HCT116 (cell line): ENCODE measurements at places on chromosomes 2 and 18. TPM values are rescaled to one million over a fixed set of nuclear protein-coding genes. Genes with fewer than 3 reads are reported as not detected.

DNA sequence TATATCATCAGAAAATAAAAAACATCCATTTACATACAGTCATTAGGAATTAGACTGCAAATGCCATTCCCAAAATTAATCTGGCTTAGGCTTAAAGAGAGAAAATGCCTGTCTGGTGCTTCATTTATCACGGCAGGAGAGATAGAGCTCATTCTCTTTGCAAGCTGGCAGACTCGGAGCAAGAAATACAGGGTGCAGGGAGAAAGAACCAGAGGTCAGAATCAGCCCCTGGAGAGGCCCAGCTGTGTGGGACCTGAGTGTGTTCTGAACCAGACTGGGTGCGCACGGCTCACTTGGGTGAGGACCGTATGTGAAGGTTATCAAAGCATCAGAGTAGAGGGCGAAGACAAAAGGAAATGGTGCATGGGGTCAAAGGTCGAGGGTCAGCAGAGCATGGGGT lies 227.8 kb downstream of the ACKR3 start:
- no peak overlapping the region for H3K4me3 ChIP-seq
- no peak for DNase-seq
- H3K27ac ChIP-seq = no peak overlapping the region
- H3K27me3 ChIP-seq = peaks cover 18% of the 10 kb centered on the region

DNA sequence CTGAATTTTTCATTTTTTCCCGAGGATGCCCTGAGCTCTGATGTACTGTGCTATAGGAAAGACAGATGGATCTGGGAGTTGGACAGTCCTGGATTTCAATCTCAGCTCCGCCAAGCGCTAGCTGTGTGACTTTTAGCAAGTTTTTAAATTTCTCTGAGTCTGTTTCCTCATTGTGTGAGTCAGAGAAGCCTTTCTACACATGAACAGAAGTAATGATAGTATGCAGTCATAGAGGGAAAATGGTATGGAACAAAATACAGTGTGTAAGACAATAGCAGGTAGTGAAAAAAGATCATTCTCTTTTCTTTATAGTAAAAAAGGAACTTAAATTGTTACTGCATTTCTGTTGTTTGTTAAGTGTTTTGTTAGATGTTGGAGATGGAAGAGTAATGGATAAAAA lies 52.4 kb upstream of the PPM1B start:
- H3K27ac ChIP-seq = no peak overlapping the region
- H3K4me1 ChIP-seq = no peaks in the 10 kb centered on the region
- no peak overlapping the region for H3K4me3 ChIP-seq
- DNase-seq = no peak

- H3K27ac ChIP-seq = no peak overlapping the region
- H3K4me1 ChIP-seq = no peaks in the 10 kb centered on the region
- H3K36me3 ChIP-seq = no peaks in the 10 kb centered on the region
- DNase-seq = no peak
These were observed 479.4 kb downstream of the METTL4 start for GRCh38 chr18:2091937-2092336.

- no peak overlapping the region for H3K4me3 ChIP-seq
- H3K27me3 ChIP-seq = no peaks in the 10 kb centered on the region; the same call in 1 of the 2 replicates
- H3K4me1 ChIP-seq = no peaks in the 10 kb centered on the region
- H3K27ac ChIP-seq = no peak overlapping the region
These were observed 145.9 kb upstream of the FHL2 start for GRCh38 chr2:105544591-105545377.

The IWS1 gene
- total RNA-seq = 46.6 TPM

The CD8B2 gene
- total RNA-seq = not detected

DNA sequence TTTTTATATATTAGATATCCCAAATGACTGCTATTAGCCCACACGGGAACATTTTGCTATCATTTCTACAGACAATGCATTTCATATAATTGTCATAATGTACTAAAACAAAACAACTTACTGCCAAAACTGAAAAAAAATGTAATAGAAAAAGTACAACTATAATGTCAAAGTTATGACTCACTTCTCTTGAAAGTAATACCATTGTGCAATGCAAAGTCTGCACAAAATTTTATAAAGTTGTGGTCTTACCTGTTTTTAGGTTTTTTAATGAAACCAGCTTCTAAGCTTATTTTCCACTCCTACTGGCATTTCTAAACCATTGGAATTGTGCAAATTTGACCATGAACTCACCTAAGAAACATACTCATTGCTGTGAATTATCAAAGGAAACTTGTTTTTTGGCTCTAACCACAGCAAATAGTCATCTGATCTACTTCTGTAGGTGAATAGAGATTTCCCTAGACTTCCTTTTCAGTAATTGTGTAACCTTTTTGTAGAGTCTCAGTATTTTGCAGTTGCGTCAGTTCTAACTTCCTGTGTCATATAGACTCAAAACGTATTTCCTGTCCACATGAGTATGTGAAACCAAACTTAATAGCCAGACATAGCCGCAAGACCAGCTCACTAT lies 31.9 kb upstream of the TFPI start:
- no peaks in the 10 kb centered on the region for H3K27me3 ChIP-seq
- no peaks in the 10 kb centered on the region for H3K36me3 ChIP-seq
- no peak overlapping the region for H3K27ac ChIP-seq
- no peak overlapping the region for H3K4me3 ChIP-seq

The CDH2 gene
- total RNA-seq = 0.15 TPM

The BMPR2 gene
- 12.8 TPM for total RNA-seq

- H3K4me3 ChIP-seq = 0 out of 2 replicates have a peak overlapping the region, but pooled peaks have one; percentile 5
- peaks cover 36% of the 10 kb centered on the region for H3K4me1 ChIP-seq
- H3K27ac ChIP-seq = peak overlapping the region; percentile 1; the same call in 1 of the 2 replicates
- H3K36me3 ChIP-seq = no peaks in the 10 kb centered on the region
- no peak for DNase-seq
- no peaks in the 10 kb centered on the region for H3K27me3 ChIP-seq
These were observed 15.8 kb downstream of the CCNYL1 start for GRCh38 chr2:207727261-207727660.

GRCh38 chr2:120111193-120111592 lies 98.3 kb downstream of the EPB41L5 start:
- no peak for DNase-seq
- H3K4me3 ChIP-seq = no peak overlapping the region
- no peaks in the 10 kb centered on the region for H3K36me3 ChIP-seq
- H3K27ac ChIP-seq = no peak overlapping the region
- H3K4me1 ChIP-seq = no peaks in the 10 kb centered on the region
- H3K27me3 ChIP-seq = no peaks in the 10 kb centered on the region

GRCh38 chr2:208541989-208542464 lies 135.4 kb downstream of the PTH2R start:
- no peak for DNase-seq
- H3K27me3 ChIP-seq = peaks cover 5% of the 10 kb centered on the region; the same call in 1 of the 2 replicates
- H3K4me1 ChIP-seq = no peaks in the 10 kb centered on the region
- no peak overlapping the region for H3K27ac ChIP-seq
- H3K4me3 ChIP-seq = no peak overlapping the region

DNA sequence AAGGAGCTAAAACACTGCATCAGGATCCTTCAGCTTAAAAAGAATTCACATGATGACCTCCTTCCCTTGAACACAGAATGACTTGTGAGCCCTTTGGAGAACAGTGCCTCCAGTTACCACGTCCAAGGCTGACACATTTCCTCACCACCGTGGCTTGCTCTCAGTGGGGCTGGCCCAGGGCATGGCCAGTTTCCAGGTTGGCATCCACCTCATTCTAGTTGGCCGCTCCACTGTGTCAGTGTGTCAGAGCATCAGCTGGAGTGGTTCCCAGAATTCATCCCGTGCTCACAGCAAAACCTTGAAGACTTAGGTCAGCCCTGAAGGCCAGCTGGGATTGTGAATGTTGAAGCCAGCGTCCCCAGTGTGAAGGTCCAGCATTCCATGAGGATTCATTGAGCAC lies 158.5 kb downstream of the INSIG2 start:
- H3K27ac ChIP-seq = no peak overlapping the region
- no peaks in the 10 kb centered on the region for H3K36me3 ChIP-seq
- DNase-seq = no peak
- H3K4me1 ChIP-seq = peaks cover 44% of the 10 kb centered on the region
- no peaks in the 10 kb centered on the region for H3K27me3 ChIP-seq
- no peak overlapping the region for H3K4me3 ChIP-seq

DNA sequence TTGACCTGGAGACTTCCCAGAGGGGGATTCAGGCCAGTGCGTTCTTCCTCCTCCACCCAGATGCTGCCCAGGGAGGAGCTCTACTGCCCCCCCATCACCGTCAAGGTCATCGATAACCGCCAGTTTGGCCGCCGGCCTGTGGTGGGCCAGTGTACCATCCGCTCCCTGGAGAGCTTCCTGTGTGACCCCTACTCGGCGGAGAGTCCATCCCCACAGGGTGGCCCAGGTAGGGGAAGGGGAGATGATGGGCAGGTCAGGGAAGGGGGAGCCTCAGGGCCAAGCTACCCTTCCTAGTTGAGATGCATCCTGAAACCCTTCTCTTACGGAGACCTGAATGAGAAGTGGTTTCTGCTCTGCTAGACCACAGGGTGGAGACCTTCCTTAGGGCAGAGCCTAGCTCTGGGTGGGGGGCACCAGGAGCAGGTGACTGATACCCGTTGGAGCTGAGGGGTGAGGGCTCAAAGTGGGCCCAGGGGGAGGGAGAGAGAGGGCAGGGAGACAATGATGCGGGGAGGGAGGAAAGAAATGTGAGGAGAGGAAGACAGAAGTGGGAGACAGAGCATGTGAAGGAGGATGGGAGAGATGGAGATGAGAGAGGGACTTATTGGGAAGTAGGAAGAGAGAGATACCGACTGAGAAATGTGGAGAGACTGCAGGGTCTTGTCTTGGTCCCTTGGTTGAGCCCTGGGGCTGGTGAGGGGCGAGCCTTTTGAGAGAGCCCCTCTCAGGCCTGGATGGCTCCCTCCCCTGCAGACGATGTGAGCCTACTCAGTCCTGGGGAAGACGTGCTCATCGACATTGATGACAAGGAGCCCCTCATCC lies 159.4 kb downstream of the DYSF start:
- no peaks in the 10 kb centered on the region for H3K4me1 ChIP-seq
- no peaks in the 10 kb centered on the region for H3K27me3 ChIP-seq
- H3K36me3 ChIP-seq = no peaks in the 10 kb centered on the region
- no peak overlapping the region for H3K27ac ChIP-seq
- DNase-seq = no peak
- no peak overlapping the region for H3K4me3 ChIP-seq

DNA sequence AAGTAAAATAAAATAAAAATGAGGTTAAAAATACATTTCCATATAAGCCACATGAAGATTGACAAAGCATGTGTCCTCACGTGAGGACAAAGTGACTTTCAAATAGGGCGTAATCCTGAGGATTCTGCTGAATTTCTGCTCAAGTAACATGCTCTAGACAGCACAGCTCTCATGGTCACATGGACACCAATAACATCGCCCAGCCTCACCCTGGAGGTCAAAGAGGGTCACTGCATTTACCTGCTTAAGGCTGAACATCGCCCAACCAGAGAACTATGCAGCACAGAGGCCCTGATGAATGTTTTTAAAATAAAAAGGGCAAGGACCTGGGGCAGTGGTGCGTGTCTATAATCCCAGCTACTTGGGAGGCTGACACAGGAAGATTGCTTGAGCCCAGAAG lies 30.2 kb downstream of the TGFBRAP1 start:
- H3K27me3 ChIP-seq = no peaks in the 10 kb centered on the region
- H3K4me3 ChIP-seq = no peak overlapping the region
- H3K4me1 ChIP-seq = no peaks in the 10 kb centered on the region
- peaks cover 8% of the 10 kb centered on the region; the same call in 1 of the 2 replicates for H3K36me3 ChIP-seq
- H3K27ac ChIP-seq = no peak overlapping the region
